Activated naive CD4-positive, alpha-beta T cell treated with anti-CD3 and anti-CD28 coated beads for 36 hours (primary cell): ENCODE measurements at places on chromosomes 16 and 17. TPM values are rescaled to one million over a fixed set of nuclear protein-coding genes. Genes with fewer than 3 reads are reported as not detected.

TAC4 gene
- total RNA-seq: not detected

SLC13A2 gene
- not detected for total RNA-seq

MMP2 gene
- not detected for total RNA-seq

GRCh38 chr16:1606774-1607173, 5.1 kb downstream of the IFT140 start:
- DNase-seq: no peak

DNA sequence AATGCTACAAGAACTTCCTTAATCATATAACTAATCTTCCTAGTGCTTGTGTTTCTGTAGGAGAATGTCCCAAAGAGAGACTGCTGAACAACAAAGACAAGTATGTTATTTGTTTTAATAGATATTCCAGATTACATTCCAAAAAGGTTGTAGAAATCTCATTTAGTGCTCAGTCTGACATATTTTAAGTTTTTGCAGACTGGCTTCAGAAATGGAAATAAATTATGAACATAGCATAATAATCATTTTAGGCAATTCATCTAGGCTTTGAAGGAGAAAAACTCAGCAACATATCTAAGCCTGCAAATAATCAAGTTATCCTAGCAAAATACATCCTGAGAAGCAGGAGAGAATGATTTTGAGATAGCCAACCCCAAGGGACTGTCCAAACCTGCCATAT, 171.6 kb upstream of the CDH5 start:
- DNase-seq: no peak

ATP1B2 gene
- total RNA-seq: 0.30 TPM

DNA sequence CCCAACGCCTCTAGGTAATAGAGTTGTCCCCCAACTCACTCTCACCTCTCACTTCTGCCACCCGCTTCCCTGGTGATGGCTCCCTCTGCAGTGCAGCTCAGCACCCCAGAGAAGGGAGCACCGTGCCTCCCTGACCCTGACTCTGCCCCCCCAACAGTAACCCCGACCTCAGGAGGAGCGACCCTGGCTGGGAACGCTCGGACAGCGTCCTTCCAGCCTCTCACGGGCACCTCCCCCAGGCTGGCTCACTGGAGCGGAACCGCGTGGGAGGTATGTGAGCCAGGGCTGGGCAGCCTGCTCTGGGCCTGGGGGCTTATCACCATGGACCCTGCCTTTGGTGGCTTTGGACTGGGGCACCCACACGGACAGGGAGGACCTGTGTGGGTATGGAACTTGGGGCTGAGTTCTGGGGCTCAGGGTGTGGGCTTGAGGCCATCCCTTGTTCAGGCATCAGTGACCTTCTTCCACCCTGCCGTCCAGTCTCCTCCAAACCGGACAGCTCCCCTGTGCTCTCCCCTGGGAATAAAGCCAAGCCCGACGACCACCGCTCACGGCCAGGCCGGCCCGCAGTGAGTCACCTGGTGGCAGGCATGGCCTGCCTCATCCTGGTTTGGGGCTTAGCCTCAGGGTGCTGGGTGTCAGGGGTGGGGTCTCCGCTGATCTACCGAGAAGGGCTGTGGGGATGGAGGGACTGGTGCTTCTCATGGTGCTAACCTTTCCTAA, 6.7 kb upstream of the C17orf107 start:
- no peak for DNase-seq

- no peak for DNase-seq
Measured at GRCh38 chr16:81881228-81881627, 102.1 kb downstream of the PLCG2 start.

PDE6G gene
- 0.89 TPM for total RNA-seq

GRCh38 chr17:80667462-80668277, 123.0 kb downstream of the RPTOR start:
- DNase-seq: peak; percentile 43

DNA sequence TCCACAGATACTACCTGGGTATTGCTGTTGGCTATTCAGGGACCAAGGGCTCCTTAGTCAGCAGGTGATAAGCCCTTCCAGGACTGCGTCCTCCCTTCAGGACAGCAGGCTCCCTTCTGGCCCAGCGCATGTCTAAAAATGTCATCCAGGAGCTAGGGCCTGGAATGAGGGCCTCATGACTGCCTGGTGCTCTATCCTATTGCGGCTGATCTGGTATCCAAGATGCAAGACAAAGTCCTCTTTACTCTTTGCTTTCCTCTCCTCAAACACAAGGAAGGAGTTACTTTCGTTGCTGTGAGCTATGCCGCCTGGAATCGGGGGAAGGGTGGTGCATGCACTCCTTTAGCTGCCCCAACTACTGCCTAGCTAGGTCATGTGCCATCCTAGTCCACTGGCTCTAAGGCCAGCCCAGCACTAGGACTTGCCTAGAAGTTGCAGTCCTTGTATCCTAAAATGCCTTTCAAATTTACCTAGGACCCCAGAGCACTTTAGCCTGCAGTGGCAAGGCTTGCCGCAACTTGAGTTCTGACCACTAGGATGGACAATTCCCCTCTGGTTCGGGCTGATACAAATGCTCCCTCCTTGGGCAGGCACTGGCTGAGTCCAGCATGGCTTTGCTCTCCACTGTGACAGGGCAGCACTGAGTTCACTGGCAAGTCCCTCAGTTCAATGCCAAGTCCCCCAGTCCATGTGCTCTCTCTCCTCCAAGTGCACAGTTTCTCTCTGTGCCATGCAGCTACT, 10.1 kb upstream of the TMEM219 start:
- no peak for DNase-seq

CCL1 gene
- not detected for total RNA-seq

CCDC40 gene
- not detected for total RNA-seq

DNA sequence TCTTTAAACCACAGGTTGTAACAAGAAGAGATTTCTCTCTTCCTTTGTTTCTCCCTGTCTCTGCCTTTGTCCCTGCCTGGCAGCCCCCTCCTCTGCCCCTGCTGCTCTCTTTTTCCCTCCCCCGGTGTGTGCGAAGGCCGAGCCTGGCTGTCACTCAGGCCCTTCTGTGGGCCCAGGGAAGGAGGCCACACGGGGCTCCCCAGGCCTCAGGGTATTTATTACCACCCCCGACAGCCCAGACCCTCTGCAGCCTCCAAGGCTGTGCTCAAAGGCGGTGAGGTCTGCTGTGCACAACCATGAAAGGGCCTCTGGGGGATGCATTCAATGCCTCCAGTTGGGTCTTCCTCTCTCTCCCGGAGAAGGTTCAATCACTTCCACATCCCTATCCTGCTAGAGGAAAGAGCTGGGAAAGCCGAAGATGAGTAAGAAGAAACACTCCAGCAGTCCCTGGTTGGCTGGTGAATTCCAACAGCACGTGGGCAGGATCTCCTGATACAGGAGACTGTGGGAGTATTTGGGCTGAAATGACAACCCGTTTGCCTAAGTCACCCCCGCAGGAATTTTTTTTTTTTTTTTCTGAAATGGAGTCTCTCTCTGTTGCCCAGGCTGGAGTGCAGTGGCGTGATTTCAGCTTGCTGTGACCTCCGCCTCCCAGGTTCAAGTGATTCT, 34.2 kb downstream of the ZNF423 start:
- no peak for DNase-seq

- no peak for DNase-seq
Measured at GRCh38 chr17:51279183-51279582, 18.8 kb downstream of the UTP18 start.

DNA sequence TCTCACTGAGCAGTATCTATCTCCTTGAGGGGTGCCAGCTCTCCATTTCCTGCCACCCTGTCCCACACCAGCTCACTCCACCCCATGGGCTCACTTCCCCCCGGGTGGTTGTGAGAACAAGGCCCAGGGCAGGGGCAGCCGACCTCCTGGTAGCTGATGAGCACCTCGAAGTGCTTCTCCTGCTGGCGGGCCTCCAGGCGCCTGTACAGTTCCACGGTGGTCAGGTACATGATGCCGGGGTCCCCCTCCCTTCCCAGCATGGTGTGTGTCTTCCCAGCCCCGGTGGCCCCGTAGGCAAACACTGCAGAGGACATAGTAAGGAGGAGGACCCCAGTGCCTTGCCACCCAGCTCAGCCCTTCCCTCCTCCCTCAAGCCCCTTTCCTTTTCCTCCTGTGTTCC, 12.5 kb downstream of the KIF18B start:
- no peak for DNase-seq

CCDC154 gene
- total RNA-seq: 1.8 TPM

DNA sequence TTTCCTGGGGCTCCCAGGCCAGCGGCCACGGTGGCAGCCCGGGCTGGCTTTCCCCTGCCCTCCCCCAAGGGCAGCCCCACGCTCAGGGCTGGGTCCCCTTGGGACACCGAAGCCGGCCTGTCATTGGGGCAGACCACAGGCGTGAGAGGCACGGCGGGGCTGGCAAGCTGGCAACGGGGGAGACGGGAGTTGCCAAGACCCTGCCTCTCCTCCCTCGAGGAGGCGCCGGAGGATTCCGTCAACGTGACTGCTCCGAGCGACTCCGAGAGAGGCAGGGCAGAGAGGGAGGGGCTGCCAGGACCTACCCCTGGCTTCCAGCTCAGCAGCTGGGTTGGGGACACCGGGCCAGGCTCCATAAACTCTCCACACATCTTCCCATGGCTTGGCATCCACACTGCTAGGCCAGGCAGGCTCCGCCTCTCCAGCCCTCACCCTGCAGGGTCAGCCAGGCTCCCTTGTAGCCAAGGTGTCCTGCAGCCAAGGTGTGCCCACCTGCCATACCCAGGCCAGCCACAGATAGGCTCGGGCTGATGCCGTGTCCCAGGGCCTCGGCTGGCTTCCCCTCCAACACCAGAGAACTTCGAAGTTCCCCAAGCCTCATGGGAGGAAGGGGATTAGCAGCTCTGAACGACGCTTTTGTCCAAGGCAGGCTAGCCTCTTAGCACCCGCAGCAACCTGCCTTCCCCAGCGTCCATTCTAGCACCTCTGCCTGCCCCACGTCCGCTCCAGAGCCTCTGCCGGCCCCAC, 25.5 kb downstream of the TIMM22 start:
- DNase-seq: no peak

DNA sequence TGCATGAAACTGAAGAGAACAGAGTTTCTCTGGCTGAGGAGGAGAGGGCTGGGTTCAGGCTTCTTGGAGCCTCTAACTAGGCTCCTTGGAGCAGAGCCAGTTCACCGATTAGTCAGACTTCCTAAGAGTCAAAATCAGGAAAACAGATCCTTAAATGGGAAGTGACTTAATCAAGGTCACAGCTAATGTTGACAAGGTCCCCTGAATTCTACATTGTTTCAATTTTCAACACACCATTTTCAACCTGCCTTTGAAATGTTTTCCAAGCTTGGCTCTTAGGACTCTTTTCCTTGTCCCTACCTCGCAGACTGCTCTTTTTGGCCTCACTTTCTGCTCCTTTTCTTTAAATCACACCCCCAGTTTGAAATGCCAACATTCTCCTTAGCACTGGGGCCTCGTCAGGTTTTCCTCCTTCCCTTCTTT, 16.3 kb downstream of the MYL4 start:
- DNase-seq: no peak

DNA sequence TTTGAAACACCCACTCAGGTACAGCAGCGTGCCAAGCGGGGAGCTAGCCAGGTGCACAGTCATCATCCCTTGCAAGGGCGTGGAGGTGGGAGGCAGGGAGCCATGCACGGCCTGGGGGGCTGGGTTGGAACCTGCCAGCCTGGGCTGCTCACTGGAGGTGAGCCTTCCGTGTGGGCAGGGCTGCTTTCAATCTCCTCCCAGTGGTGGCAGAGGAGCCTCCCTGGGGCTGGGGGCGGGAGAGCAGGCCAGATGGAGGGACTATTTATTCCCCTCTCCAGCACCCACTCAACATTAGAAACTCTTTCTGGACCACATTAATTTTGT, 90.3 kb downstream of the KATNIP start:
- no peak for DNase-seq

DNA sequence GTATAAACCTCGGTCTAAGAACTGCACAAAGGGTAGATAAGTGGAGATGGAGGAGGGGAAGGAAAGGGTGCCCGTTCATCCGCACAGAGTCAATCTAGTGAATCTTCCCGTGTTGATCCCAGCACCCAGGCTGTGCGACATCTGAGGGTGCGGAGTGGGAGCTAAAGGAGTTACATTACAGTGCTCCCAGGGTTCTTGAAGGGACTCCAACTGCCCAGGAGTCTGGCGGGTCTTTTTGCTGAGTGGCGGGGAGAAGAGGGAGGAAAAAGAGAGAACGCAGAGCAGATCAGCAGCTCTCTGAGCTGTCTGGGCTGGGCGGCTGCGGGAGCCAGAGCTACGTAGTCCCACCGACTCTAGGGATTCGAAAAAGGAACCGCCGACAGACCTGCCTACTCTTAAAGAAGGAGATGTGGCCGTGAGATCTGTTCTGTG, 1.6 kb upstream of the CA10 start:
- DNase-seq: no peak

KRT25 gene
- total RNA-seq: not detected

BRIP1 gene
- total RNA-seq: 12.9 TPM

DNA sequence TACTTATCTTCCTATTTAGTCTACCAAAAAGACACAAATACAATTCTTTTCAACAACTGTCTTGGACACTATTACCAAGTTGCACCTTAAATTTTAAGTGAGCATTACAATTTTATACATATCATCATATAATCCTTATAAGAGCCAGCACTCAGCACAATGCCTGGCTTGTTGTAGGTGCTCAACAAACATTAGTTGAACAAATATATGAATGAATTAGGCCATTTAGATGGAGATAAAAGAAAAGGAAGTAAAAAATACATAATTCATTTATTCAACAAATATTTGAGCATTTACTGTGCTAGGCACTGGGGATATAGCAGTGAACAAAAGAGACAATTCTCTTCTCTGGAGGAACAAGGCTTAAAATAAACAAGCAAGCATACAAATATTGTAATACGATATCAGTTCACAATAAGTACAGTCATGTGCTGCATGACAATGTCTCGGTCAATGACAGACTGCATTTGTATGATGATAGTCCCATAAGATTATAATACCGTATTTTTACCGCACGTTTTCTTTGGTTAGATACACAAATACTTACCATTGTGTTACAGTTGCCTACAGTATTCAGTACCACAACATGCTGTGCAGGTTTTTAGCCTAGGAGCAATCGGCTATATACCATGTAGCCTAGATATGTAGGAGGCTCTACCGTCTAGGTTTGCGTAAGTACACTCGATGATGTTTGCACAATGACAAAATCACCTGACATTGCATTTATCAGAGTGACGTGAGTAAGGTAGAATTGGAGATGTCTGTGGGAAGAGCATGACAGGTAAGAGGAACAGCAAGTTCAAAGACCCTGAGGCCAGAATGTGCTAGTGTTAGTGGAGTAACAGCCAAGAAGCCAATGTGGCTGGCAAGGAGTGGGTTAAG, 86.4 kb upstream of the HS3ST2 start:
- DNase-seq: no peak

APPBP2 gene
- 16.5 TPM for total RNA-seq

CEP131 gene
- 9.8 TPM for total RNA-seq

DNA sequence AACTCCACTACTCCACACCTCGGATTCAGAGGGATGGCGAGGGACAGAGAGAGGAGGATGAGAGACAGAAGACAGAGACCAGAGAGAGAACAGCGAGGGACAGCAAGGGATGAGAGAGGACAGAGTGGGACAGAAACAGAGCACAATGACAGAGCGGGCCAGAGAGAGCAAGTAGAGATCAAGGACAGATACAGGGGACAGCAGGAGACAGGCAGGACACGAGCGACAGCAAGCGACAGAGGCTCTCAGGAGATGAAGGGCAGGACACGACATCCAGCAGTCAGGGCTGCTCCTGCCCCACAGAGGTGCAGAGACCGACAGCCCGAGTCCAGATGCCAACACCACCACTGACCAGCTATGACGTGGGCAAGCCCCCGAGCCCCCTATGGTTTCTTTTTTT, 14.9 kb downstream of the CORO7 start:
- DNase-seq: no peak

GRCh38 chr17:27520491-27521185, 64.4 kb downstream of the KSR1 start:
- no peak for DNase-seq

- DNase-seq: no peak
Measured at GRCh38 chr17:37117373-37118142, 168.8 kb downstream of the AATF start.

SLC5A2 gene
- total RNA-seq: not detected

NACA2 gene
- not detected for total RNA-seq

SMG1 gene
- total RNA-seq: 96.7 TPM
